ENCODE measurements at places on chromosomes 12 and 14.
A peak's percentile ranks its signal among the peaks of the same experiment; 100 is the strongest.

DNA sequence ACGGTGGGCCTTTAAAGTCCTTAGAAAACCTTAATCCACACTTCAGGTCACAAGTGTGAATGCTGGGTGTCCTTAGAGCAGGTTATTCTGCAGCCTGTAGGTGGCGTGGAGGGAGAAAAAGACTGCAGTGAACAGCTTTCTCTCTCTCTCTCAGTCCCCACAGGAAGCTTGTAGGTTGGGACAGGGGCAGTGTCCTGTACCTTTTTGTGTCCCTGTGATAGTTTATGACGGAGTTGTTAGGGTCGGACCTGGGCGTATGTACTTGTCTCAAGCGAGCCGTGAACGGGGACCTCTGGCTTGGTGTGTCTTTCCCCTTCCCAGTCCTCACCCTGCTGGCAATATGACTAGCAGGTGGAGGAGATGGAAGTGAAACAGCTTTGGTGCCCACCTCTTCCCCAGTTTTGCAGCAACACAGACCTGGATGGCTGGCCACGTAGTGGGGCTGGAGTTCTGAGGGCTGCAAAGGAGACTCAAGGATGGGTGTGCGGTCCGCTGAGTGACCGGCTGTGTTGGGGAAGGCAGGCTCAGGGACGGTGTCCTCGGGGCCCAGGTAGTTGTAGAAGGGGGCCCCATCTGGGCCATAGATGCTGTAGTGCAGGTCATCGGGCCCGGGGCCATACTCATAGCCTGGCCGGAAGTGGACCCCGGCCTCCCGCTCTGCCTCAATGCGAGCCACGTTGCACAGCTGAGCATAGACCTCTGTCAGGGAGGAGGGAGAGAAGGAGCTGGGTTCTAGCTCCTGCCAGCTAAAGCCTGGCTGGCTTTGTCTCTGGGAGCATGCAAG, 8.9 kb downstream of the ISCA2 start:
- peak; percentile 57 for DNase-seq

GRCh38 chr12:4763549-4763948, 43.3 kb downstream of the GALNT8 start:
- peak; percentile 63 for DNase-seq

DNA sequence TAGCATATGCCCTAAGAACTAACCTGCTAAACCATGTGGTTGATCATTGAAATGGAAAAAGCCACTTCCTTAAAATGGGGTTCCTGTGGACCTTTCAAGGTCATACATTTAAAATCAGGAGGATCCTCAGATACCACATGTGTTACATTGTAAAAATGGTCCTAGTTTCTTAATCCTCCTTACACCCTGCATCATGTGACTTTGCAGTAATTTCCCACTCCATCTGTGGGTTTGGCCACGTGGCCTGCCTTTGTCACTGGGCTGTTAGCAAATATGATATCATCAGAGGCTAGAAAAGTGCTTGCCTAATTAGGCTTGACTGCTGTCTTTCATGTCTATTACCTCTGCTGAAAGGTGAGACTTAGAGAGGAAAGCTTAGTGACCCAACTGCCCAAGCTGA, 70.7 kb downstream of the CMKLR1 start:
- no peak for DNase-seq

GRCh38 chr12:82596483-82596882, 90.2 kb upstream of the TMTC2 start:
- DNase-seq, result no peak

- DNase-seq, result peak; percentile 91
Observed at GRCh38 chr12:110590806-110591326, 7.7 kb upstream of the PPTC7 start.

DNA sequence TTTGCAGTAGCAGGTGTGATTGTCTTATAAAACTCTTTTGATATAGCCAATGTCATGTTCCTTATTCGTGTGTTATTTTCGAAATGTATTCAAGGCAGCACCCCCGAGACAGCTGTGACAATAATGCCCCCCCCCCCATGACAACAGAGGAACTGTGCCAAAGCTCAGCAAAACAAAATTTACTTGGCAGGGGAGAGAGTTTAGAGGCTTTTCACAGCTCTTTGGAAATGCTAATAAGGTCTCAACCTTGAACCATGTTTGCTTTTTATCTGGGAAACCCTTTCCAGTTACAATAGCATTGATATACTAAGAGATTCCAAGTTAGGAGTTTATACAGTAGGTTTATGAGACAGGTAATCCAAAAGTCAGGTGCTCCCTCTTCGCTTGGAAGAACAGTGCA, 56.4 kb upstream of the USP44 start:
- DNase-seq, result peak; percentile 62

GRCh38 chr14:25259470-25259869, 209.5 kb upstream of the STXBP6 start:
- DNase-seq, result no peak

DNA sequence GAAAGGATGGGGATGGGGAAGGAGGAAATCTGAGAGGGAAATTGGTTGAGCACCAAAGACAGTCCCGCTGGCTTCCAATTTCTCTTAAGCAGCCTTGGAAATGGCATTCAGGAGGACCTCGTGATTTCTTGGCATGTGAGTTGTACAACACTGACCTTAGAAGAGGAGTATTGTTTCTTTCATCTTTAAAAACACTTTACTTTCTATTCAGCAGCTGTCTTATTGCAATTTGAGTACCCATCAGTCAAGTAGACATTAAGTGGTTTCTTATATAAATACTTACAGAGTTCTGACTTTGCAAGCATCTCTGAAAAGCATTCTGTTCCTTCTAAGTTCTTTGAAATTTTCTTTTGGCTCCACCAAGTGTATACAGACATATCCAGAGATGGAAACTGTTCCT, 83.2 kb downstream of the LMNTD1 start:
- no peak for DNase-seq

GRCh38 chr12:237026-237815, 23.3 kb upstream of the SLC6A12 start:
- DNase-seq, result no peak

DNA sequence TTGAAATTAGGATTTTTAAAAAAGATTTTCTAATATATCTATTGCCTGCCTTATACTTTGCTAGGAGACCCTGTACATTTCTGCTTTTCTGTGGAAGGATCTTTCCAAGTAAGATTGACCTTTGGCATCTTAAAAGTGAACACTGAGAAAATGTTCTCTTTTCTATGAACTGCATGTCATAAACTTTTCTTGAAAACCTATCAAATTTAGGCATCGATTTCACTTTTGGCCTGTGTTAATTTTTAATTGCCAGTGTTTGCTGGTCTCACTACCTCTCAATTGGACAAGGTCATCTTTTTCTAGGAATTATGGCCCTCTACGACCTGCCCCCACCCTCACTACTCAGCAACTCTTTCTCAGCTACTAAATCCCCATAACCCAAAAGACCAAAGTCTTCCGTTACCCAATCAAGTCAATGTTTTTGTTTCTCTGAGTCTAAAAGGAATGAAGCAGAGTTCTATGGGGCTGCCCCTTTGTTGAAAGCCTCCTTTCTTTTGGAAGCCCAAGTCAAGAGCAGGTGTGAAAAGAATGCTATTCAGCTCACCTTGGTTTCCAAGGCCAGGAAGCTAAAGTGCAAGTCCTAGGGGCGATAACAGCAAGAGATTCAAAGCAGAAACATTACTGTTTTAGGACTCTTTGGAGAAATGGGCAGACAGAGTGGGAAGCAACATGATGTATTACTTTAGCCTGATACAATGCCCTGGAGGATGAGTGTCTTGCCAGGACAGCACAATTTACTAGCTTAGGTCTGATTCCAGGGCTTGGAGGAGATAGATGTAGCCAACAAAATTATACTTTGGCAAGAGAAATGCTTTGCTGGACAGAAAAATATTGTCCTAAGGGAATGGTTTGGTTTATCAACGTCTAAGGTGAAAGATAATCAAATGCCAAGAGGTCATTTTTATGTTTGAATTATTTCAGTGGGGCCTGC, 55.0 kb downstream of the IGF1 start:
- peak; percentile 66 for DNase-seq

DNA sequence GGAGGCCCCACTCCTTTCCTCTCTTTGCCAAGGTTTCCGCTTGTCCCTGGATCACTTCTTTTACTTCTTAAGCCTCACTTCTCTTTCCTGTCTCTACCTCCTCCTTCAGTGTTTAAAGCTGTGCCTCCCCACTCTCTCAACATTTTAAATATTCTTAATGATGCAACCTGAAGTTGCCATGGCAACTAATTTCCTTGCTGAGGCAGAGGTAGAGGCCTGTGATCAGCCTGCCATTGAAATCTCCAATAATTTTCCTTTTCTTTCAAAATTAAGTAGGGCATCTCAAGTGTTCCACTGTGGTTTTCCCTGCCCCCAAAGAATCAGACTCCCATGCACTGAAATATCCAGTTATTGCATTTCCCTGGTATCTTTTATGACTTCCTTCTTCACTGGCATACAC, 108.6 kb upstream of the VRK1 start:
- no peak for DNase-seq
